Bronchial epithelial cell (primary cell): ENCODE measurements at places on chromosomes 12 and 14.

GRCh38 chr14:98444077-98444476 is 827.9 kb downstream of the BCL11B start:
- no peak for DNase-seq

- DNase-seq = no peak
These were observed 101.2 kb upstream of the NCOR2 start for GRCh38 chr12:124668602-124669001.

DNA sequence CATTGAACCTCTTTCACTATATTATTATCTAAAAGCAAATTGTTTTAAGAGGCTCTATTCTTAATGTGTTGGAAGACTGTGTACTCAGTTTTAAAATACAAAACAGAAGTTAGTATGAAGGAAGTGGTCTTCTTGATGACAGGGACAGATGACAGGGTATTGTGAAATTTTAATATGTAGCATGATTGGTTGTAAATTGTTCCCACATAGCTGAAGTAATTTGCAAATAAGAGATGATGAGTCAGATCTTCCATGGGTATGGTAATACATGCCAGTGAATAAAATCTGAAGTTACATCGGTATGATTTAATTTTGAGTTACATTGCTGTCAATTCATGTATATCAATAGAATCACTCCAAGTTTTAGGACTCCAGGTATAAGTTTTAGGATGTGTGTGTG is 454.8 kb downstream of the AEBP2 start:
- DNase-seq = peak; percentile 35

DNA sequence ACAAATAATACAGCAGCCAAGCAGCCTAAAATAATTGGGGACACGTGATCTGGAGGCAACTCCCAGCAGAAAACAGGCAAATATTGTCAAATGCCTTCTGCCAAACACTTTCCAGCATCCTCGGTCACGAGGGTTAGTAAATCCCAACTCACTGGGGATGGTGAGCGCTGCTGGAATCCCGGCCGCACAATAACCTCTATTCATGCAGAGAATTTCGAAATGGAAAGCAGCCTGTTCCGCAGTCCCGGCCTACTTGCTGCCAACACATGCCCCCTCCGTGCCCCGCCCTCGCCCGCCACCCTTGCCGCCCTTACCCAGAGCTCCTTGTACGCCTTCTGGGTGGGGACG is 62.2 kb downstream of the RFX4 start:
- DNase-seq = peak; percentile 10

DNA sequence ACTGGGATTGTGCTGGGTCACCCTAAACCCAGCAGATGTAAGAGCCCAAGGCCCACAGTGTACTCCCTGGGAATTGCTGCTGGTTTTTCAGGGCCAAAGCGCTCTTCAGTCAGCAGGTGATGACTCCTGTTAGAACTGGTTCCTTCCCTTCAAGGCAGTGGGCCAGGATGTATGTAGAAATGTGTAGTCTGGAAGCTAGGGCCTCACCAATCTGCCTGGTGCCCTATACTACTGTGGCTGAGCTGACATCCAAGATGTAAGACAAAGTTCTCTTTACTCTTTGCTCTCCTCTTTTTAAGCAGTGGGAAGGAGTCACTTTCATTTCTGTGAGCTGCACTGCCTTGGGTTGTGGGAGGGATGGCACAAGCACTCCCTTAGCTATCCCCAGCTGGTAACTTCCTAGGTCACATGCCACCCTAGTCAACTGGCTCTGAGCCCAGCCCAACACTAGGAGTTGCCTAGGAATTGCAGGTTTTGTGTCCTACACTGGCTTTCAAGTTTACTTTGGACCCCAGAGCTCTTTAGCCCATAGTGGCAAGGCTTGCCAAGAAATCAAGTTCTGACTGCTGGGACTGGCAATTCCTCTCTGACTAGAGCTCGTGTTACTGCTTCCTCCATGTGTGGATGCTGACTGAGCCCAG is 249.2 kb downstream of the C12orf50 start:
- DNase-seq = peak; percentile 18

- peak; percentile 73 for DNase-seq
These were observed 3.6 kb downstream of the YBX3 start for GRCh38 chr12:10719482-10719881.

- DNase-seq = no peak
These were observed 63.8 kb downstream of the CPSF2 start for GRCh38 chr14:92185559-92185958.

DNA sequence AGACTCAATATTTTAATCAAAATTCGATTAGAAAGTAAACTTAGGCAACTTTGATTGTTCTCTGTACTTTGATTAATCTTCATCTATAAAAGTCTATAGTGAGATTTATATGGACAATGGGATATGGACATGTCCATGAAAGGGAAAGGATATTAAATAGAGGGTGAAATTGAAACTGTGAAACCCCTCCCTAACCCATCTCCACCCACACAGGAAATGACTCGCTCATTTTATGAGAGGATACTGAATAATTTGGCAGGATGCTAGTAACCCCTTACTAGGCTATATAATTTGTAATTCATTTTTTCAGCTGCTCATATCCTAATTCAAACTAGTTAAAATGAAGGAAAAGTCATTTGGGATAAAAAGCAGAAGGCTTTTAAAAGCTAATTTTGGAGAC is 328.0 kb upstream of the ATP2B1 start:
- DNase-seq = peak; percentile 61

- no peak for DNase-seq
These were observed 41.2 kb downstream of the RAB21 start for GRCh38 chr12:71795901-71796300.

DNA sequence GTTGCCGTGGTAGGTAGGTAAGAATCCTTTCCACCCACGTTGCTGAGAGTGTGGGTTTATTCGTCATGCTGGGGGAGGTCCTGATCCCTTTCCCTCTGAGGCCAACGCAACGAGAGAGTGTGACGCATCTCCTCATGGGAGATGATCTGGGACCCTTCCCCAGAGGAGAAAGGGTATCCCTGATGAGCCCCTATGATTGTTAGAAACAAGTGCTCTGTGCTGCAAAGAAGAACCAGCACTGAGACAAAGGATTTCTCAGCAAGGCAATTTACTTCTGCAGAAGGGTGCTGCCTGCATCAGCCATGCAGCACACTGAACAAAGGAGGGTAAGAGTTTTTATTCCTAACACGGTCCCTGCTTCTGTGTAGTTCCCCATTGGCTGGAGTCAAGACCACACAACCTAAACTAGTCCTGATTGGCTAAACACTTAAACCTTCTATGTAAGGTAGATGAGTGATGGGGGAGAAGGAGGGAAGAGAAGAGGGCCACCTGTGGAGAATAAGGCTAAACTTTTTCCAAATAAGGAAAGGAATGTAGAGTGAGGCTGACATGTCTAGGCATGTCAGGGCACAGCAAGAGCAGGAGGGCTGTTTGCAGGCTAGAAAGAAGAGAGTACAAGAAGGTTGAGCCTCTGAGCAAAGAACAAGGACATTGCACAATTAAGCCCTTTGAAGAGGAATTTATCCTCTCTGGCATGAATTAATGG is 21.3 kb downstream of the CLEC2A start:
- DNase-seq = peak; percentile 10

DNA sequence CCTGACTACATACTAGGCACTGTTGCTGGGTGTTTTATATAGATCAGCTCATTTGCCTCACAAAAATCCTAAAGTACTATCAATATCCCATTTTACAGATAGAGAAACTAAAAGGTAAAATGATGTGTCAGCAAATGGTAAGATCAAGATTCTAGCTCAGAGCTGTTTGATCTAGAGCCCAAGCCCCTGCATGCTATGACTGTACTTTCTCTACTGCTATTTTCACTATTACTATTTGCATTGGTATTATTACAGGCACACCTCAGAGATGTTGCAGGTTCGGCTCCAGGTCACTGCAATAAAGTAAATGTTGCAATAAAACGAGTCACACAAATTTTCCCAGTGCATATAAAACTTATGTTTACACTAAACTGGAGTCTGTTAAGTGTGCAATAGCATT is 10.9 kb downstream of the ISCU start:
- DNase-seq = peak; percentile 21

- DNase-seq = peak; percentile 96
These were observed 66.0 kb downstream of the DENND5B start for GRCh38 chr12:31524791-31525495.

GRCh38 chr12:18461758-18462157 is 200.4 kb downstream of the PIK3C2G start:
- DNase-seq = no peak

DNA sequence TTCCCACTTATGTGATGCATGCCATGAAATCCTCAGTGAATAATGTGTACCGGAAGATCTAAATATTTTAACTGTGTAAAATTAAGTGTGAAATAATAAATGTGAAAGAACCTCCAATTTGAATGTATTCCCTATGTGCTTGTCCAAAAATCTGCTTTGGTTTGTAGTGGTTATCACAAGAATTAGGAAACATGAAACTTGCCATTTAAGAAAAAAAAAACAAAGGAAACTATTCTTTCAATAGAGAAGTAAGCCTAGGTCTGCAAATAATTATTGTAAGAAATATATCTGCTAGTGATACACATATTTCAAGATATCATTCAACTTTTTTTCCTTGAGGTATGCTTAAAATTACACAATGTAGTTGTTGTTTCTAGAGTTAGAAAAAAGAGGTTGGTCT is 500.4 kb downstream of the SLC6A15 start:
- no peak for DNase-seq

GRCh38 chr12:53193985-53194716 is 12.9 kb downstream of the ITGB7 start:
- no peak for DNase-seq

DNA sequence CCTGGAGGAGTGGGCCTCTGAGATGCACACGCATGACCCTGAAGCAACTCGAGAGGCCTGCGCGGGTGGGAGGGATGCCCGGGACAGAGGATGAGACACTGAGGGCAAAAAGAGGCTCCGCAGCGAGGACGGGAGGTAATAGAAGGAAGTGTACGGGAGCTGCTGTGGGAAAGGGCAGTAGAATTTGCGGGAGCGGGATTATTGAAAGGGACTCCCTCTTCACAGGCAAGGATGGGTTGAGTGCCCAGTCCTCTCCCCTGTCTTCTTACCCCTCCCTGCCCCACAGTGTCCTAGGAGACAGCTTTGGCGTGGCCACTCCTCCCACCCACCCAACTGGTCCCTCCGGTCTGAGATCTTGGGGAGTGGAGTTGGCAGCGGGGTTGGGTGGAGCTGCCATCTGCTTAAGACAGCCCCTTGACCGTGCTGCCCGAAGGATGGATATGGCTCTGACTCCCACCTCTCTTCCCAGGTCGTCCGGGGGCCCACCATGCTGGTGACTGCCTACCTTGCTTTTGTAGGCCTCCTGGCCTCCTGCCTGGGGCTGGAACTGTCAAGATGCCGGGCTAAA is 15.7 kb upstream of the ESPL1 start:
- DNase-seq = peak; percentile 53

- DNase-seq = no peak
These were observed 63.1 kb upstream of the SLC38A2 start for GRCh38 chr12:46435625-46436024.
